ENCODE measurements at places on chromosomes 7 and 10.

DNA sequence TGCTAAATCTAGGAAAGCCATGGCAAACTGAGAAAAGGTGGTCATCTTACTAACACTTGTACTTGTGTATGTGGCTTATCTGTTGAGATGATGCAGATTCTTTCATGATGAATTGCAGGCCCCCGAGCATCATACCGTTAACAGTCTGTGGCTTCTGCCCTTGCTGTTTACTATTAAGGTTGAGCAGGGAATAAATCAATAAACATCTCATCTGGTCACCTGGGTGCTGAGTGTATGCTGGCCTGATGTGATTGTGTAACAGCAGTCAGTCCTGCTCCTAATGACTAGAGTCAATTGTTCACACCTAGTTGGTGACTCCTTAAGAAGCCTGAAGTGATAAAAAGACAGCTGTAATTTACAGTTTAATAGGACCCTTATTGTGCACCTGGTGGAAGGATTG lies 8.3 kb upstream of the GNAT3 start:
- no peak for DNase-seq

DNA sequence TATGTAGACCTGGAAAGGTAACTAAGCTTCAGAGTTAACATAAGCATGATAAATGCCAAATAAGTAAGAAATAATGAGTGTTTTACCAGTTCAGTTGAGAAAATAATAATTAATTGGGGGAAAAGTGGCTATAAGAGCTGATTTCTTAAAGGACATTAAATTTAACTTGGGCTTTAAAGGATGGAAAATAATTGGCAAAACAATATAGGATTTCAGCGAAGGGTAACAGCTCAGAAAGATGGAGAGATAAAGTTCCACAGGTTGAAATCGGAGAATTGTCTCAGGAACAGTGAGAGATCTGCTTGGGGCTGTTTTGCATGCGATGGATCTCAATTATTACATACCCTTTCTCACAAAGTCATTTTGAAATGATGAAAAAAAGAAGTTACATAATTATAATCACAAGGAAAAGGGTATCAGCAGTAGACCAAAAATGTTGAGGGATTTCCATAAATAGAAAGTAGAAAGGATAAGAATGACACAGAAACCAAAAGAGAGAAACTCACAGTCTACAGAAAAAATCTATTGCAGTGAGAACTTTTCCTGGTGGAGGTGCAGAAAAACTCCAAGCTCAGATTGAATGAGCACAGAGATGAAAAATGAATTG lies 40.1 kb upstream of the ITGB8 start:
- no peak for DNase-seq

DNA sequence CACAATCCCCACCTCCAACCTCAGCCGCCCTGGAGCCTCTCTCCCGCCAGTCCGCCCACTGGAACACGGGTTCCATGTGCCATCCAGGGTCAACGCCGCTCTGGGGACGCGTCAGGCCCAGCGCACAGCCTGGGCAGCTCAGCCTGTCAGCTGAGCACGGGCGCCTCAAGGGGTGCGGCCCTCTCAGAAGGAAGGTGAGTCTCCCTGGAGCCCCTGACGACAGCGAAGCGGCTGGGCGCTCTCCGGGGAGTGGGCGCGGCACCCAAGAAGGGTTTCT lies 1.2 kb upstream of the SLC18A3 start:
- DNase-seq = no peak

GRCh38 chr10:77104459-77104980 lies 533.1 kb downstream of the KCNMA1 start:
- DNase-seq = no peak

- DNase-seq = no peak
Observed at GRCh38 chr10:92619368-92619767, 26.4 kb downstream of the KIF11 start.

DNA sequence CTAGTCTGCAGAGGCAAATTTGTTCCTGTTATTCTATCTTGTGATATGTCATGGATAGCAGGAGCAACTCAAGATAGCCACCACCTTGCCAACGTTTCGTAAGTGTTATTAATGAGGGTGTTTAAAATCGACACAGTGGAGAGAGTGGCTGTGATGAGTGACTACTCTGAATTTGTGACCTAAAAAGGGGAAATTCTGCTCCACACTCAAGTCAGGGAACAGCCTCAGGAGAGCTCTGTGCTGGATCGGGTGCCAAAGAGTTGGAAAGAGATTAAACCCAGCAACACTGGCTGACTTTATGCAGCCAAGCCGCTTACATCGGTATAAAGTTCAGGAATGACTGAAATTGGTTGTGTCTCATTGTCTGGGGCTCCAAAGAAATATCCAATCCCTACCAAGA lies 9.5 kb downstream of the TACC2 start:
- no peak for DNase-seq

- DNase-seq = no peak
Observed at GRCh38 chr10:12690525-12691126, 310.9 kb downstream of the CCDC3 start.

DNA sequence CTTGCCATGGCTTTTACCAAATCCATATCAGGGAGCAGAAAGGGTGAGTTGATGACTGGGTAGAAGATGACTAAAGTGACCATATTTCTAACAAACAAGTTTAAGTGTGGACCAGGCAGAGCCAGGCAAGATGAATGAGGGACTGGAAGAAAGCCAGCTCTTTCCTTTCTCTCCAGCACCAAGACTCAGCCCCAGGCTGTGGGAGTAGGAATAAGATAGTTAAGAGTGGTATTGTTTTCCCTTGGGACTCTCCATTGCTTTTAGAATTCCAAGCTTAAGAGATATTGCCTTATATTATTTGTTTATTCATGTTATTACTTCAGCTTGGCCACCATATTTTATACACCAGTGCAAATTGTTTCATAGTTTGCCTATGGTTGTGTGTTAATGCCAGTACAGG lies 28.8 kb upstream of the TSPAN33 start:
- DNase-seq = no peak

GRCh38 chr7:18250133-18250532 lies 222.5 kb upstream of the PRPS1L1 start:
- no peak for DNase-seq

DNA sequence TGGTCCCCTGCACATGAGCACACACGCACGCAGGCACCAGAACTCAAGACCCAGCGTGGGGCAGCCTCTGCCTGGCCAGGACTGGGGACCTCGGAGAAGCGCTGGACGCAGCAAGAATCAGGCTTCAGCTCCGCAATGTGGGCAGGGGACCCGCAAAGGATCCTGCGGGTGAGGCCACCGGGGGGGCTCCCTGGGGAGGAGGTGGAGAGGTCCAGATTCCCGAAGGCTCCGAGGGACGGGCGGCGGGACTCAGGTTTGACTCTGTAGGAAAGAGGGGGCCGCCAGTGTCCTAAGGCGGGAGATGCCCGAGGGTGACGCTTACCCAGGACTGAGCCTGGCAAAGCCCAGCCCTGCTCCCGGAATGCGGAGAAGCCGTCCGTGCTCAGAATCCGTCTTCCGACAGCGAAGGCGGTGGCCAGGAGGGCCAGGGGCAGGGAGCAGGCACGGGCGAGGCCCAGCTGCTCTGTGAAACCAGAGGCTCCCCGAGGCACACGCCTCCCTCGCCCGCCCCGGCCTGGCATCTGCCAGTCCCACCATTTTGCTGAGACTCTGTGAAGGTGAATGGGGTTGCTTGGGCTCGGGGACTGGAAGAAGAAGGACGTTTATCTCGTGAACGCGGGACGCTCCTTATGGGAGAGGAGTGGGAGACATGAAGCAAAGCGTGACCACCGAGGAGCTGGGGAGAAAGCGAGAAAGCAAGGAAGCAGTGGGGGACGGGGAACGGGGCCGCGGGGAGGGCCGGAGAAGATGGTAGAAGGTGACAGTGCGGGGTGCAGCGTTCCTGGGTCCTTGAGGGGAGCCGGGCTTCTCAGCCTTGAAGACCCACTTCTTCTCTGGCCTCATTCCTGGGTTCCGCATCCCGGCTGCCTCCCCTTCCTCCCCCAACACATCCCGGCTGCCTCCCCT lies 489.2 kb downstream of the PTPRN2 start:
- no peak for DNase-seq

DNA sequence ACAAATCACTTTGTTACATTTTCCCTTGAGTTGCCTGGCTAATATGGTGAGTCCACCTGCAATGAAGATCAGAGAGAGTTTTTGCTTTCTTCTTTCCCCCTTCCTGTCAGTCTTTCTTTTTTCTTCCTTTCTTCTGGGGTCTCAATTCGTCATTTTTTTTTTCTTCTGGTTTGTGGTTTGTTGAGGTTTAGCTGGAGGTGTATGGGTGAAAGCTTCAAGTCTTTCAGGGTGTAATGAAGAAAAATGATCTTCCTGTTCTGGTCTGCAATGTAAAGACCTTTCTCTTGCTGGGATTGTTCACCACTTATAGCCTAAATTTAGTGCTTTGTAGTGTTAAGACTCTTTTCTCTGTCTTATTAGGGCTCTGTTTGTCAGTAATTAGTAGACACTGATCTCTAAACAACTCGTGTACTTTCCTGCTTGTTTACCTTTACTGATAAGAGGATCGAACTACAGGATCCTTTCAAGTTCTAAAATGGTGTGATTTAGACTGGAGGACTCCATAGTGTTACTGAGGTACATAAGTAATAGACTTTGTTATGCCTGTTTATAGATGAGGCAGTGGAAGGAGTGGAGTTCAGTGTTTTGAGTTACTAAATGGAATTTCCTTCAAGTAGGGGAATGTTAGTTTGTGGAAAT lies 129.1 kb downstream of the SUGCT start:
- DNase-seq = no peak

DNA sequence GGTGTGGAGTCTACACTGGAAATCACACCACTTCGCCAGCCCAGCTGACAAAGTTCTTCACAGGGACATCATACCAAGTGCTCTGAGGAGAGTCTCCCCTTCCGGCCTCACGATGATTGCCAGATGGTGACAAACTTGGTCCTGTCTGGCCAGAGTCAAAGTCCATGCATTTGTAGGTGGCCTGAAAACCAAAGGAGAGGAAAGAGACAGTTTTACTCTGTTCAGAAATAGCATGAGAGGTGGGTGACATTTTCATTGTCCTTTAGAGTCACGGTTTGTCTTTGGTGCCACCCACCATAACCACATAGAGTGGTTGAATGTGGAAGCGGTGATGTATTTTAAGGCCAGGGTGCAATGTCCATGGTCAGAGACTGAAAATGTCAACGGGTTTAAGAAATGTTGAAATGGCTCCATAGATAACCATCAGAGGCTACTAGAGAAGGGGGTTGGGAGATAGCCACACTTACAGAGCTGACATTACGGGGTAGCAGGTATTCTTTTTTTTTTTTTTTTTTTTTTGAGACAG lies 33.0 kb downstream of the BTBD16 start:
- no peak for DNase-seq

- no peak for DNase-seq
Observed at GRCh38 chr10:78513986-78514385, 480.3 kb downstream of the RPS24 start.

DNA sequence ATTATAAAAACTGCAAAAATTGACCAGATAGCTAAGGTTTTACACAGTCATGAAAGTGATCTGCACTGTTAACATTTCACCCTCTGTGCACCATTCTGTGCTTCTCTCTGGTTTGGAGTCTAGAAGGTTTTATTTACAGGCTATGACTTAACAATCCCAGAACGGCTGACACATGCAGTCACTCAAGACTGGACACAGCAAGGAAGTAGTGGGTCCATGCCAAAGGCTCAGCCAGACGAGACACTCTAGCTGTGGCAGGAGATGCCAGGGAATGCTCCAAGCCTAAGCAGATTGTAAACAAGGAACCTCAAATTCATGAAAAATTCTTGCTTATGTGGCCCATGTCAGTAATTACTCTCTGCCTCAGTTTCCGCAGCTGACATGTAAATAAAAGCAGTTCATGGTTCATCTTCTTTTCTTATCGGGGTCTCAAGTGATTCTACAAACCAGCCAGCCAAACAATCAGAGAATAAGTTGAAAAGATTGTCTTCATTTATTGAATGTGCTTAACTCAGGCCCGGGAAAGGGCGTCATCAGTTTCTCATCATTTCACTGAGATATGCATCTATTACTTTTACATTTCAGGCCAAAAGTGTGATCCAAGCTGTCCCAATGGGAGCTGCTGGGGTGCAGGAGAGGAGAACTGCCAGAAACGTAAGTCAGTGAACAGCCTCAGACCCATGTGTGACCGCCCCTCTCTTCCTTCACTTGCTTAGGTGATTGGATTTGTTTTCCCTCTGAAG lies 132.1 kb downstream of the EGFR start:
- DNase-seq = no peak

- DNase-seq = no peak
Observed at GRCh38 chr10:17851611-17852010, 42.5 kb downstream of the MRC1 start.

DNA sequence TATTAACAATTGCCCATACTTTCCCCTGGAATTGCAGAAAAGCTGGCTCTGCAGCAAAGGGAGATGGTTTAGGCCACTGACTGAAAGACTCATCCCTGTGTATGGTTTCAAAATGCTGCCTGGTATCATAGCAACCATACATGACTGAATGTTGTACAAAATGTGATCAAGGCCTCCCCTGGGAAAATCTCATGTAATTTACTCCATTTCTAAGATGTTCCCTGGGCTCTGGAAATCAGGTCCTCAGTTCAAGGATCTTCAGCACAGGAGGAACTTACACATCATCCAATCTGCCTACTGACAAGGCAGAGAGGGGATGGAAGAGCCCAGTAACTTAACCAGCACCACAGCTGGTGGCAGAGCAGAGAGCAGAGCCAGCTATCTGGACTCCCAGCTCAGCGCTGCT lies 111.8 kb downstream of the JAZF1 start:
- DNase-seq = no peak

DNA sequence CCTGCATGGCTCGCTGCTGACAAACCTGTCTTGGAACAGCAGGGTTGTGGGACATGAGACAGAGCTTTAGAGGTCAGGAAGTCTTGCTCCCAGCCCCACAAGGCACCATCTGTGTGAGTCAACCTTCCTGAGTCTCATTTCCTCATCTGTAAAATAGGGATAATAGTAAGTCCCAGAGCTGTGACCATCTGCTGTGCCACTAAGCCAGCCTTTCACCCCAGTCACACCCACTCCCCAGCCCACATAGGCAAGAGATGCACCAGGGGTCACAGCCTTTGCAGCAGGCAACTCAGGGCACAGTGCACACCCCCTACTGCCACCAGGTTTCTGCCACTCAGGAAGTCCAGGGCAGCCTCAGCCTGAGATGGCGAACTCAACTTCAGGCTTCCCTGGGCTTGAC lies 29.4 kb upstream of the CDH23 start:
- DNase-seq = no peak

DNA sequence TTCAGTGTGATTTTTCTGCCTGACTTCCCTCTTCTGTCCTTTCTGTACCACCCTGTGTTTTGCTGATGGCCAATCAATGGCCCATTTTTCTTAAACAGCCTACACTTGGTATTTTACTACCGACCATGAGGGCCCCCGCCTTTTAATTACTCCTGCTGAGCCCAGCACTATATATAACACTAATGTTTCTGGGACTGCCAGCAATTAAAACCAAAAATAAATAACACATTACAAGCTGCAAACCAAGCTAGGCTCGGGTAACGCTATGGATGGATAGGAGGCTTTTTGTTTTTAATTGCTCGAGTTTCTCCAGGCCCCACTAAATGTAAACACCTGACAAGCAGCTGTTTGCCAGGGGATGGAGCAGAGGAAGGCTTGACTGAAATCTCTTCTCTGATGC lies 915.4 kb upstream of the AUTS2 start:
- DNase-seq = no peak
